ENCODE measurements at places on chromosomes 12 and 14.

GRCh38 chr14:99195602-99196309 is 76.2 kb downstream of the BCL11B start:
- no peak for DNase-seq

DNA sequence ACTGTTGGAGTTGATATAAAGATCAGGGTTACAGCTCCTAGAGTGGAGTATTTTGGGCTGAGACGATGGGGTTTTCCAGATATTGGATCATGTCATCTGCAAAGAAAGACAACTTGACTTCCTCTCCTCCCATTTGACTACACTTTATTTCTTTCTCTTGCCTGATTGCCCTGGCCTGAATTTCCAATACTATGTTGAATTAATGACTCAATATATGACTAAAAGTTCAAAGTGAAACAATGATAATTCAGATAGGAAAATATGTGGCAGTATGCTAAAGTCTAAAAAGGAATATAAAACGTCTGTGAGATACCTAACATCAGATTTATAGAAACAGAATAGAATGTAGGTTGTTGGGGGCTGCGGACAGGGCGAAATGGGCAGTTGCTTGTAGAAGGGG is 72.2 kb downstream of the BHLHE41 start:
- DNase-seq: no peak

- DNase-seq: no peak
These were observed 14.4 kb downstream of the FGD6 start for GRCh38 chr12:95202691-95203486.

- DNase-seq: no peak
These were observed 128.5 kb downstream of the WIF1 start for GRCh38 chr12:64992641-64993040.

DNA sequence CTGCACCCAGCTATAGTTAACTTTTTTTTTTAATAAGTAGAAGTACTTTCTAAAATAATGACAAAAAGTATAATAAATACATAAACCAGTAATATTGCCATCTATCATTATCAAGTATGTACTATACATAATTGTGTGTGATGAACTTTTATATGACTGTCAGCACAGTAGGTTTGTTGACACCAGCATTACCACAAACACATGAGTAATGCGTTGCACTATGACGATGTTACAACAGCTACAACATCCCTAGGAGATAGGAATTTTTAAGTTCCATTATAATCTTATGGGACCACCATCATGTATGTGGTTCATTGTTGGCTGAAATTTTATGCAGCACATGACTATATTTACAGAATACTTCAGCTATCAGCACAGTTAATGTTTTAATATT is 62.9 kb upstream of the VSX2 start:
- no peak for DNase-seq
